NCI-H510A (cell line): ENCODE measurements at places on chromosomes 12 and 14.

DNA sequence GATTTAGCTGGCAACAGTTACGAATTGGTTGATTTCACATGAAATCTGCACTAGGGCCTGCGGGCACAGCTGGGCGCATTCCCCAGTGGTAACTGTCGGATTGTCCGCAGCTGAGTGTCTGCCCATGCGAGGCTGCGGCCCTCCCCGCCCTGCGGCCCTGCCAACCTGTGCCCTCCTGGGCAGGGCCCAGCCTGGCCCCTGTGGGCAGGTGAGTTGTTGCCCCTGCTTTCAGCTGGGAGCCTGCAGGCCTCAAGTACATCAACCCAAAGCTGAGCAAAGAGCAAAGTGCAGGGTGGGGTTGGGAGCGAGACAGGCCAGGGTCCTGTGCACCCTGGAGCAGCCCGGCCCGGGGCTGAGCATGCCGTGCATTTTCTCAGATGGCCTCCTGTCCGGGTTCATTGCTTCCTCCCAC, 89.1 kb downstream of the ADGRD1 start:
- DNase-seq = no peak

DNA sequence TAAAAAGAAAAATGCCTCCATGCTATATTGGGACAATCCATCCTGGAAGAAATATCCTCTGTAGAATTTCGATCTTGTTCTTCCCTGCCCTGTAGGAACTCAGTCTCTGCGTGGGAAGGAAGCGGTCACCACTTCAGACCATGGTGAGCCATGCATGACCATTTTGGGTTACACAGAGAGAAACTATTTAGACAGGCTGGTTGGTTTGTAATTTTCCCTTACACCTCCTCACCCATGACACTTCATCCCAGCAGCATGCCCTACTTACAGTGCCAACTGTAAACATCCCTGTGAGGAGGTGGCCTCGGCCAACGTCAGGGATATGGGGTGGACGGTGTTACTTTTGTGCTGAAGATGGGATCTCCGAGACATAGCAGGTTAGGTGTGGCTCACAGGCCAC, 121.4 kb downstream of the SMOC1 start:
- DNase-seq = no peak

DNA sequence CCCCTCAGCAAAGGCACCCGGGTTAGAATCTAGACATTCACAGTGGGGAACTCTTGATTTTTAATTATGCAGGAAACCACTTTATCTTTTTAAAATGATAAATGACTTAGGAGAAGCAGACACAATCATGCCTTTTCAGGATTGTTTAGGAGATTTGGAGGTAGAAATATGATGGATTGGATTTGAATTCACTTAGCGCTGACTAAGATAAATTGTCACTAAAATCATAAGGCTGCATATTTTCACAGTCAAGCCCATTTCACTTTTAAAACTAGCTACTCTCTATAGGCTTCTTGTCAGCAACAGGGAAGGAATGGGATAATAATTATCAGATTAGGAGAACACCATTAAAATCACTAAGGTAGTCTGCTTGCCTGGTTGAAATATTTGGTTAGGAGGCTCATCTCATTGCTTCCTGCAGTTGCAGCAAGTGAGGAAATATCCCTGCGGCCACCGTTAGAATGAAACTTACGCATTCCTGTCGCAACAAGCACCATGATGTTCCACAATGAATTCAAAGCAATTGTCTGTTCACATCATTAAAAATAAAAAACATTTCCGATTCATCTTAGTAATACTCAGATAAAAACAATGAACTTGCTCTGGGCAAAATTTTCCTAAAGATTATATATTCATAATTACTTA, 31.9 kb downstream of the DACT1 start:
- DNase-seq = no peak

DNA sequence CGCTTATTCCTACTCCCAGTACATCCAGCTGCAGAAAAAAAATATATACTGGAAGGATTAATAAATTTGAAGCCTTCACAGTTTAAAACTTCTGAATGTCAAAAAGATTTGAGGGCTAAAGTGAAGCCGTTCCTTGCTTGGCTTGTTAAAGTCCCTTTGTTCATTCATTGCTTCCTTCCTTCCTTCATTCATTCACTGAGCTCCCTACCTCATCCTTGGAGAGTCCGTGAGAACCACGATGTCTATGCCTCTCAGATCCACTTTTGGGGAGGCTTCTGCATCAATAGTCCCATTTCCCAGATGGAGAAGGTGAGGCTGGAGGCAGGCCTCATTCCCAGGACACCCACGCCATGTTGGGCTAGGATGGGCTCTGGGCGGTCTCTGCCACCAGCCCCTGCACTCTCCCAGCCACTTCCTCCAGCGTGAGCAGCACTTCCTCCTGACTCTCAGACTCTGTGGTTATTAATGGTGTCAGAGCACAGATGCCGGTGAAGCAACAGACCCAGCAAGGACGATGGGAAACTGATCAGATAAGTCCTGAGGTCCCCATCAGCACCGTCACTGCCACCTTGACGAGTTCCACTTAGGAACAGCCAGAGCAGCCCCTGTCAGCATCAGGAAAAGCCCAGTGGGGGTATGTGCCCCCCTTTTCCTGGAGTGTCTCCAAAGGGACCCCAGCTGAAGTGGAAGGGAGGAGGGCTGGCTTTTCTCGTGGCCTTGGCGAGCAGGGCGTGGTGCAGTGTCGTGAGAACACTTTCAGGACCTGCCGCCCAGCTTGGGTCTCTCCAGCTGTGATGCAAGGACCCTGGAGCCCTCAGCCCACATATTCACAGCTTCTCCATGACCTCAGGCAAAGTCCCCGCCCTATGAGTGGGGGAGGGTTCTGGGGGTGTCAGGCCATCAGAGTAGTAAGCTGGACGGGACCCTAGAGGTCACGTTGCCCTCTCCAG, 21.2 kb downstream of the ASB2 start:
- DNase-seq = no peak

GRCh38 chr14:60656686-60657455, 7.6 kb upstream of the SIX1 start:
- DNase-seq = peak; percentile 89

GRCh38 chr14:100471441-100472093, 115.7 kb downstream of the BEGAIN start:
- peak; percentile 79 for DNase-seq

GRCh38 chr14:99246536-99247097, 25.4 kb downstream of the BCL11B start:
- no peak for DNase-seq

- no peak for DNase-seq
Measured at GRCh38 chr14:68674538-68675232, 118.2 kb downstream of the ZFP36L1 start.

- peak; percentile 26 for DNase-seq
Measured at GRCh38 chr14:65134651-65135579, 32.6 kb upstream of the MAX start.

- DNase-seq = no peak
Measured at GRCh38 chr12:62123721-62124203, 136.4 kb upstream of the USP15 start.

GRCh38 chr12:132213359-132214160, 69.3 kb downstream of the NOC4L start:
- DNase-seq = no peak

- DNase-seq = peak; percentile 63
Measured at GRCh38 chr12:85280165-85280983, at the start of gene ALX1. TSS of gene ALX1 (plus strand) at chr12:85280220. CDS start at chr12:85280262, 42 bp downstream.

GRCh38 chr12:14928931-14929330, 9.4 kb downstream of the ERP27 start:
- DNase-seq = peak; percentile 53

DNA sequence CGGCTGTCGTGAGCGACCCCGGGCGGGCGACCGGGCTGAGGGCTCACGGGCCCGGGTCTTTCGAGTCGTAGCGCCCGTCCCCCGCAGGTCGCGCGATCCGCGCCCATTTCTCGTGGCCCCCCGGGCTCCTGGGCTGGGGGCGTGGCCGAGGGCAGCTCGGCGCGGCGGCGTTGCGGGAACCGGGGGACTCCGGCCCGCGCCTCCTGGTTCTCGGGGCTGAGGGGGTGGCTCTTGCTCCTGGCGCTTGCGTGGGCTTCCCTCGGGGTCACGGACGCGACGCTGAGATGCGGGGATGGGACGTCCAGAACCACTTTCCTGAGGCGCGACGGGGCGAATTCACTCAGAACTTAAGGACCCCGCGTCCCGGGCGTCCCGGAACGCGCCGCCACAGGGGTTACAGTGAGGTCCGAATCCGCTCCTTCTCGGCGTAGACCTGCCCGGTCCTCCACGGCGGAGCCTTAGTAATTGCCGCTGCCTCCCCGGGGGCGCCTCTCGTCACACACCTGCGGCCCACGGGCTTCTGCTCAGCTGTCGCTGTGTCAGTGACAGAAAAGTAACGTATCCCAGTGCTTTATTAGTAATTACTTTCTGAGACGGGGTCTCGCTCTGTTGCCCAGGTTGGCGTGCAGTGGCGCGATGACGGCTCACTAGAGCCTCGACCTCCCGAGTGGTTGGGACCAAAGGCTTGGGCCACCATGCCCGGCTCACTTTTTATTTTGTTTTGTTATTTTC, 606 bp downstream of the EP400 start:
- no peak for DNase-seq

DNA sequence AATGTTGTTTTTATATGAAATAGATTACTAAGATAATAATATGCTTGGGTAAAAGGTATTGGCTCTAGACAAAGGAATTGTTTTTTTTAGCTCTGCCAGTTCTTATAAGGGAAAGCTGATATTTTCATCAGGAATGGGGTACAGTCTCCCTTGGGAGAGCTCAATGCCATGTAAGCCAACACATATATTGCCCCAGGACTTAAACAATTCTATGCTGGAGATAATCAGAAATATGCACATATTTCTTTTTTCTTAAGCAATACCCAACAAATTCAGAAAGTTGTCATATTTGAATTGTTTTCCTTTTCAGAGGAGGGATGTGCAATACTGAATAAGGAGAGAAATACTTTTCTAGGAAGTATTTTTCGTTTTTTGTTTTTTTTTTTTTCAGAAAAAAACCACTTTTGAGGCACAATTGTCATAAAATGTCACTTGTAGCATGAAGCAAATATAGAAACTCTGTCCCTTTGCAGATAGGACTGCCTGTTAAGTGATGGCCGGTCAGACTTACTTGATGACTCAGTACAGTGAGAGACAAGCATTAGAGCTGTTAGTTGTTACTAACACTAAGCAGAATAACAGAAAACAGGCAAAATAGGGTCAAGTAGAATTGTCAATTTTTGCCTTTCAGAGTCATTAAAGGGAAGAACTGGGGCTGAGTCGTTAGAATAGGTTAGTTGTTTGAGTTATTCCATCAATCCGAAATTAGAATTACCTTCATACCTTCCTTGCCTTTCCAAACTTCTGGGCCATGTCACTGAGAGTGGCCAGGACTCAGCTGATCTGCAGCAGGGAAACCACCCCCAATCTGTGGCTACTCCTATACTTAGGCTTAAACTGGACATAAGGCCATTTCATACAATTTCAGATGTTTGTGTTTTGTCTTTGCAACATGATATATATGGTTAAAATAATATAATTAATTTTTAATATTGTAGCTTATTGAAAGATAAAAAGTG, 168.1 kb downstream of the SLC38A4 start:
- no peak for DNase-seq

GRCh38 chr14:50389668-50390441, 6.8 kb downstream of the CDKL1 start:
- no peak for DNase-seq

GRCh38 chr12:20757-21156, 45.8 kb upstream of the IQSEC3 start:
- no peak for DNase-seq

- DNase-seq = no peak
Measured at GRCh38 chr12:104741077-104741476, 217.0 kb downstream of the SLC41A2 start.

- DNase-seq = no peak
Measured at GRCh38 chr12:107296681-107297089, 203.3 kb upstream of the CRY1 start.

- DNase-seq = no peak
Measured at GRCh38 chr14:96501217-96501739, 904 bp upstream of the PAPOLA start.

DNA sequence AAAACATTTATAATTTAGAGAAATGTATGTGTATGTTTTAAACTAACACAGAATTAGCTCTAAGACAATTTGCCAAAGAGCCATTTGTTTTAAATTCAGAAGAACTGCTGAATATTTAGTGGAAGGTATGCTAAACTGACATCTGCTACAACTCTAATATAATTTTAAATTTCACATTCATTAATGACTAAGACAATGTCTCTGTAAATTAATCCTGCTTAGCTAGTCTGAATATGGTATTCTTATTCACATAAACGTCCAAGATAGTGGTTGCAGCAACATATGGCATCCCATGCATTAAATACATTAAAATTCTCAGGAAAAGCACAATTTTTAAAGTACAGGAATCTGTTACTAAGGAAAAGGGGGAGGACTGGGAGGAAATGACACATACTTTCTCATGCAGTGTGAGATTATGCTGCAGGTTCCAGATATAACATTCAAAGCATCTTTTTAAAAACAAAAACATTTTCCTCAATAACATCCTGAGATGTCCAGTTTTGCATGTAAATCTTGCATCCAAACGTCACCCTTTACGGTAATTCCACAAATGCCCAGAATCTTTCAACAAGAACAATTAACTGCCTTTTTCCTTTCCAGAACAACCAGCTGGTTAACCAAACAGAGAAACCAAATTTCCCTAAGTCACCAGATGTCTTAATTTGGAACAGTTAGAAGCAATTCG, 26.9 kb downstream of the WDR89 start:
- no peak for DNase-seq

- no peak for DNase-seq
Measured at GRCh38 chr14:93893661-93894261, 33.4 kb upstream of the FAM181A start.

GRCh38 chr12:70070494-70071007, 172.7 kb upstream of the CNOT2 start:
- DNase-seq = no peak

DNA sequence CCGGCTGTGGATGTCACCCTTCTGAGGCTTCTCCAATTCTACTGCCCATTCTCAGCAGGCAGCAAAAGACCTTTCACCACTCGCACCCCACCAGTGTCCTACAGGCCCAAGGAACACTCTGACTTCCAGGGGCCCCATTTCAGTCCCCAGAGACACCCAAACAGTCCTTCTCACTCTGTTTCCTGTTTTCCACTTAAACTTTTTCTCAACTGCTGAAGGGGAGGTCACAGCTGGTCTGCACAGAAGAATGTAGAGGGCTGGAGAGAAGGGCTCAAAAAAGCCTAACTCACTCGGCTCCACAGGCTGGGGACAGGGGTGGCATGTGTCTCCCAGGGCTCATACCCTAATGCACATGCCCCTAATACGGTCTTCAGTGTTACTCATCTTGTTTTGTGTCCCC, 4.2 kb upstream of the DTX1 start:
- DNase-seq = no peak

DNA sequence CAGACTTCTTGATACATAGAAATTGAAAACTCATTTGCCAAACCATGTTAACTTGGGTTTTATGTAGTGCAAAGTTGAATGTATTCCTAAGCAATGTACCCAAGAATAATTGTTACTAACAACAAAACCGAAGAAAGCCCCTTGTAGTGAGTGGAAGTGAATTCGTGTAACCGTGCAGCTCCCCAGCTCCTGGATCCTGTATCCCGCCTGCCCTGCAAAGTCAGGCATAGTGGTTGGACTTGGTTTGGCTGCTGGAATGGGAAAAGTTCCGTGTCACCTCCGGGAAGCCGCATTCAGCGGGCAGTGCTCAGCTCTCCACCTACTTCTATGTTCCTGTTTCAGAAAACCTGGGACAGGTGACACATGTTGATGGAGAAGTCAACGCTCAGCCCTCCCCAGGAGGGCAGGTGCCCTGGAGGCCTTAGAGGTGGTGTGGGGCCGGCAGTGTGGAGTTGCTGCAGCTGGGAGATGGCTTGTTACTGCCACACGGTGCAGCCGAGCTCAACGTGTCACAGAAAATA, 29.2 kb upstream of the C14orf180 start:
- no peak for DNase-seq
